ENCODE measurements at places on chromosomes 7 and 10.

- DNase-seq: no peak
Measured at GRCh38 chr10:120700426-120700825, 150.7 kb upstream of the WDR11 start.

GRCh38 chr10:97169063-97169462 lies 16.7 kb downstream of the SLIT1 start:
- DNase-seq: no peak

GRCh38 chr7:85275204-85275603 lies 88.3 kb upstream of the SEMA3D start:
- DNase-seq: no peak

DNA sequence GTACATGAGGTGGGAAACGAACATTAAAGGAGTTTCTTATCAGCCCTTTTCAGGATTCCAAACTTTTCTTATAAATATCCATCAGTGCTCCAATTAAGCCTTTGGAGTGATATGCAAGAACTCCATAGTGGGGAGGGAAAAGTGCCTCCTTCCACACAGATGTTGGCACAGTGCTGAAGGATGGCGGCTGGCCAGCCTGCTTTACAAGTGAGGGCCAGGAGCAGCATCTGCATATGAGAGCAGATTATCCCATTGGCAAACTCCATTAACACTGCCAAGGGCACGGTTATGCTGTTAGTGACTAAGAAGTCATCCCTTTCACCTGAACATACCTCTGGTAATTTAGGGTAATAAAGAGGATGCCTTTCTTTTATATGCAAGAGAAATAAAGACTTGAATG lies 543.1 kb downstream of the CNTNAP2 start:
- no peak for DNase-seq

DNA sequence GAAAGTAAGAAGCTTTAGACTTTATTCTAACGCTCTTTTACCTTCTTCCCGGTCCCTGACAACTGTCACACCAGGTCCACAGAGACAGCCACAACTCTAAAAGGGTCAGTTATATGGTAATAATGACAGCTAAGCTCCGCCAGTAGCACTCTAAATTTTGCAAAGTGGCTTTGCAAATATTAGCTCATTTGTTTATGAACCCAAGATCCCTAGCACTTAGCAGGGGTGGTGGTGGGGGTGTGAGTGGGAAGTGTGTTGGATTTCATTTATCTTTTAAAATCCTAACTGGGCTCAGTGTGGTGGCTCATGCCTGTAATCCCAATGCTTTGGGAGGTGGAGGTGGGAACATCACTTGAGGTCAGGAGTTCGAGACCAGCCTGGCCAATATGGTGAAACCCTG lies 34.8 kb upstream of the SDK1 start:
- no peak for DNase-seq

- DNase-seq: no peak
Measured at GRCh38 chr7:140446467-140446866, 32.8 kb downstream of the MKRN1 start.

GRCh38 chr10:76560338-76560737 lies 1077.3 kb downstream of the KCNMA1 start:
- DNase-seq: no peak

DNA sequence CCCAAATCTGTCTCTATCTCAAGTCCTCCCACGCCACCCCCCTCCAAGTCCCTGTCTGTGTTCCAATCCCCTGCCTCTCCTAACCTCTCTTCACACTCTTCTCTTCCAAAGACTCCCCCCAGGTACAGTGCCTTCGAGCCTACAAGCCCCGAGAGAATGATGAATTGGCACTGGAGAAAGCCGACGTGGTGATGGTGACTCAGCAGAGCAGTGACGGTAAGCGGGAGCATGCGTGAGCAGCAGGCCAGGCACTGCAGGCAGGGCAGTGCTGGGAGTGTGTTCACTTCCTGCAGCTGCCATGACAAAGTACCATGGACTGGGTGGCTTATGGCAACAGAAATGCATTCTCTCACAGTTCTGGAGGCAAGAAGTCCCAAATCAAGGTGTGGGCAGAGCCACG lies 23.4 kb downstream of the ARHGEF5 start:
- DNase-seq: no peak

DNA sequence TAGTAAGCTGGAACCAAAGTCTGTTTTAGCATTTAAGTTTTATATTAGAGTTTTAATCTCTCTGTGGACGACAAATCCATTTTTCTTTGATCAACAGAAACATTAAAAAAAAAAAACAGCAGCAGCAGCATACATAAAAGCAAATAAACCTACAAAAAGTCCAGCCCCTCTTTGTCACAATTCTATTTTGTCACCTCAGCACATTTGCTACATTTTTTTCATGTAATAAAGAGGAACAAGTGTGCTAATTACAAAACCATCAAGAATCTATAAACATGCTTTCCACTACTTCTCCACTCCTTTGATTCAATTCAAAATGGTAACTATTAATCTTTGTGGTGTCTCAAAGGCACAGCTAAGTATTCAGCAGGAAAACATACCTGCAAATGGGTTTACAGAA lies 259.8 kb upstream of the GNAI1 start:
- no peak for DNase-seq

- no peak for DNase-seq
Measured at GRCh38 chr7:77878500-77878899, 79.9 kb downstream of the PHTF2 start.

DNA sequence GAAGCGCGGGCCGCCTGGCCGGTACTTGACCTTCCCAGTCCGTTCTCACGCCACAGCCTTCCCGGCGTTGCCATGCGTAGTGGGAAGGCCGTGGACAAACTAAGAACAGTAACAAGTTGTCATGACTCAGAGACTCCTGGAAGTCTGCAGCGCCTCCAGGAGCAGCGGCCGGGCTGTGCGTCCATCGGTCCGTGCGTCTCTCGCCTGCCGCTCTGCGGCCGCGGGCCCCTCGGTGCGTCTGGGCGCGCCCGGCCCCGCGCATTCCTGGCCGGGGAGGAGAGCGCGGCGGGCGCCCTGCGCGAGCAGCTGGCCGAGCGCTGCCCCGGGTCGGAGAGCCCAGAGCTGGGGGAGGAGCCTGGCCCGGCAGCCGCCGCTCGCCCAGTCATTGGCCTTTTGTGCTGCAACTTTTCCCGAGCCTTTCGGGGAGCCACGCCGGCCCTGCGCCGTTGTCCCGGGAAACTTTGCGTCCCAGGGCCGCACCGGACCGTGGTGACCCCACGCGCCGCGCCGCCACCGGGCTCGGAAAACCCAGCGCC lies 123.7 kb downstream of the TACC2 start:
- peak; percentile 92 for DNase-seq

DNA sequence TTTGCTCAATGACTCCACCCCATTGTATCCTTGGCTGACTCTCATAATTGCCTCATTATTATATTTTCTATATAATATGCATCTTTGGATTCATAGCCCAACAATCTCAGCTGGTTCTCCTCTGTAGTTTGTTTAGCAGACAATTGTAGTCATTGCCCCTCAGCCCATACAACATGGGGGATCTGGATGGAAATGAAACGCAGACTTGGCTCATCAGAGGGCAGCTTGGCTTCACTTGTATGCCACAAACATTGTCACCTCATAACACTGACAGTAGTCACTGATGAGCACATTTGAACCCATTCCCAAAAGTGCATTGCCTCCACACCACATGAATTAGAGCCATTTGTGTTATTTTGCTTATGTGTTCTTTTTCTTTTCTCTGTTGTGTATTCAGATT lies 963.8 kb downstream of the LRMDA start:
- DNase-seq: no peak

DNA sequence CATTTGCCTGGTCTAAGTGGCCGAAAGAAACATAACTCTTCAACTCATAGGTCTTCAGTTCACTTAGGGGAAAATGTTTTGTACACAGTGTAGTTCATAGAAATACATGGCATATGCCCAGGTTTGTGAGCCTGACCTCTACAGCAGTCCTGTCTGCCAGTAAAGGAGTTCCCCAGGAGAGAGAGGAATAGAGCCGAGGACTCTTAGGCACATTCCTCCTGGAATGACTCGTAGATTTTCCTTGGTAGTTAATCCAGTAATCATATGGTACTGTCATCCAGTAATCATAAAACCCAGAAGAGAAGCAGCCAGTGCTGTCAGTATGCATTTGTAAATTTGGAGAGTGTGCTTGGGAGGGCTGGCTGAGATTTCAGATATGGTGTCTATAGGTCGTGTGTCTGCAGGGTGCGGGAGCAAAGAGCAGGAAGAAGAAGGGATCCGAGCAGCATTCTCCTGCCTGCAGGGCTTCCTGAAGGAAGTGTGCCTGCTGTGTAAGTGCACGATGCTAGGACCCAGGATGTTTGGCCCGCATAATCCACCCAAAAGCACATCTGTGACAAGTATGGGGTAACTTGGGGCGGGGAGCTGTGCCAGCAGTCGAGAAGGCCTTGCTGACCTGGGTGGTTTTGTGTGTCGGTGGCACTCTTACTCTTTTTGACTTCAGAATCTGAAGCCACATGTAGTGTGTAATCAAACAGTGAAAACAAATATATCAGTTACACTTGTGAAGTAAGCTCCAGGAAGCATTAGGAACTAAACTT lies 13.9 kb downstream of the EIF4H start:
- peak; percentile 72 for DNase-seq

GRCh38 chr7:23696916-23697441 lies 13.0 kb upstream of the STK31 start:
- peak; percentile 60 for DNase-seq

- no peak for DNase-seq
Measured at GRCh38 chr7:135168489-135169140, 1.9 kb downstream of the CYREN start.

DNA sequence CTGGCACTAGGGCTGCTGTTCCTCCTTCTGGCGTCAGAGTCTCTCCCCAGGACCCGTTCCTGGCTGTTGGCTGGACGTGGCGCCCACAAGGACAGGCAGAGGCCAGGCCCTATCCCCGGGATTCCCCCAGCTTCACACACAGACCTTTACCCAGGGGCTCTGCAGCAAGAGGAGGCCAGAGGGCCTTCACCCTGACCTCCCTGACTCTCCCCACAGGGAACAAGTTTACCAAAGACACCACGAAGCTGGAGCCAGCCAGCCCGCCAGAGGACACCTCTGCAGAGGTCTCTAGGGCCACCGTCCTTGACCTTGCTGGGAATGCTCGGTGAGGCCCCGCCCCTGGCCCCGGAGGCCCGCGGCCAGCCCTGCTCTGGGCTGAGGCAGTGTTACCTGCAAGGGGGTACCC lies 82.2 kb downstream of the GTF2IRD1 start:
- no peak for DNase-seq

DNA sequence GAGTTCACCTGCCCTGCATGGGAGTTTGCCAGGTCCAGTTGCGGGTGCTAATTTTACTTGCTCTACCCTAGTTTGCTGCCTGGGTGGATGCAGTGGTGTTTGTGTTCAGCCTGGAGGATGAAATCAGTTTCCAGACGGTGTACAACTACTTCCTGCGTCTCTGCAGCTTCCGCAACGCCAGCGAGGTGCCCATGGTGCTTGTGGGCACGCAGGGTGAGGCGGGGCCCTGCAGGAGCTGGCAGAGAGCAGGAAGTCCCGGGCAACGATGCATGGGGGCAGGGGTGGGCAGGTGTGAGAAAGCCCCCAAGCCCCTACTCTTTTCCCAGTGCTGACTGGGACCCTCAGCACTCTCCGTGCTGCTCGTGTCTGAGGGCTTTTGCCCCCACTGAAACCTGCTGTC lies 31.3 kb downstream of the AGAP3 start:
- DNase-seq: no peak

- DNase-seq: no peak
Measured at GRCh38 chr7:64685091-64685490, 19.2 kb downstream of the ZNF107 start.

All from fibroblast of skin of back (primary cell).